Activated effector memory CD4-positive, alpha-beta T cell treated with Interleukin-2 at 50 U/mL for 16 hours (primary cell): ENCODE measurements at places on chromosomes 12 and 14.

DNA sequence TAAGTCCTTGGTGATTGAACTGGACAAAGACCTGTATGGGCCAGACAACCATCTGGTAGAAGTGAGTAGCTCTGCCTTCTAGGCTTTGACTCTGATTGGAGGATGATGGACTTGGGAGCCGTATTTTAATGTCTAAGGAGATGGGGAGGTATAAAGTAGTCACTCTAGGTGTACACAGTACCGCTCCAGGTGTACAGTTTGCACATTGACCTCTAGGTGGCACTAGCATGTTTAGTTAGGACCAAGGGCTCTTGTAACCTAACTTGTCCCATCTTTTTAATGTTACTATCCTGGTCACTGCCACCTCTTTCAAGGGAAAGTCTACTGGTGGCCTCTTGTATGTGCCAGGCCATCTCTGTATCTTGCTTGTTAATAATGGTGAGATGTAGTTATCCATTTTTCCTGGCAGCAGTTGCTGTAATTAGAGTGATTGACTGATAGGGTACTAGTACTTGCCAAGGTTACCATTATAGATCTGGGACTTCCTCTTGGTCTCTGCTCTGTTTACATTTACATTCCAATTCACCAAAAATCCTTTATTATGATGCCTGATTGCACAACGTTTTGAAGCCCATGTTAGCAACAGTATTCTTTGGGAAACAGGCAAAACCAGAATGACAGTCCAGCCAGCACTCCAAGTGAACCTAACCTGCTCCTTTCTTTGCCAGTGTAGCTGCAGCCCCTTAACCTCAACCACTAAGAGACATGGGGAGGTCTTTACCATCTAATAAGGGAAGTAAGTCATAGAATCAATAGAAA lies 3.6 kb downstream of the SMARCD1 start:
- peak; percentile 21 for DNase-seq

GRCh38 chr12:26276709-26277108 lies 81.3 kb downstream of the SSPN start:
- DNase-seq = no peak

GRCh38 chr14:36659010-36659821 lies 2.4 kb upstream of the PAX9 start:
- no peak for DNase-seq

DNA sequence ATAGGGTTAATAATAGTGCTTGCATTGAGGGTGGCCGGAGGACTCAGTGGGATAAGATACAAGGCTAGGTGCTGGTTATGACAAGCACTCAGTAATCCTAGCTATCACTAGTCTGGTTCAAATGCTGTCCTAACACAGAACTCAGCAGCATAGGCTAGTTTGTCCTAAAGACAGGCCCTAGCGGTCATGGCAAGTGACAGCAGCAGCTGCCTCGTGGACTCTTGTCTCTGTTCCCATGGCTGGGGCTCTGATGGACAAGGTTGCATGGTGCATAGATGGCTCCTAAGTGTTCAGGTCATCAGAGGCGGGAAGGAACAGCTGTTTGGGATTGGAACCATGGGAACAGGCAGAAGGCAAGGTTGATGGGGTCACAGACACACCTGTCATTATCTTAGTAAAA lies 42.4 kb upstream of the IGF1 start:
- DNase-seq = no peak

GRCh38 chr12:46841891-46842290 lies 16.1 kb upstream of the SLC38A4 start:
- no peak for DNase-seq

- no peak for DNase-seq
These were observed 313.3 kb downstream of the TMEM121 start for GRCh38 chr14:105839425-105840265.

DNA sequence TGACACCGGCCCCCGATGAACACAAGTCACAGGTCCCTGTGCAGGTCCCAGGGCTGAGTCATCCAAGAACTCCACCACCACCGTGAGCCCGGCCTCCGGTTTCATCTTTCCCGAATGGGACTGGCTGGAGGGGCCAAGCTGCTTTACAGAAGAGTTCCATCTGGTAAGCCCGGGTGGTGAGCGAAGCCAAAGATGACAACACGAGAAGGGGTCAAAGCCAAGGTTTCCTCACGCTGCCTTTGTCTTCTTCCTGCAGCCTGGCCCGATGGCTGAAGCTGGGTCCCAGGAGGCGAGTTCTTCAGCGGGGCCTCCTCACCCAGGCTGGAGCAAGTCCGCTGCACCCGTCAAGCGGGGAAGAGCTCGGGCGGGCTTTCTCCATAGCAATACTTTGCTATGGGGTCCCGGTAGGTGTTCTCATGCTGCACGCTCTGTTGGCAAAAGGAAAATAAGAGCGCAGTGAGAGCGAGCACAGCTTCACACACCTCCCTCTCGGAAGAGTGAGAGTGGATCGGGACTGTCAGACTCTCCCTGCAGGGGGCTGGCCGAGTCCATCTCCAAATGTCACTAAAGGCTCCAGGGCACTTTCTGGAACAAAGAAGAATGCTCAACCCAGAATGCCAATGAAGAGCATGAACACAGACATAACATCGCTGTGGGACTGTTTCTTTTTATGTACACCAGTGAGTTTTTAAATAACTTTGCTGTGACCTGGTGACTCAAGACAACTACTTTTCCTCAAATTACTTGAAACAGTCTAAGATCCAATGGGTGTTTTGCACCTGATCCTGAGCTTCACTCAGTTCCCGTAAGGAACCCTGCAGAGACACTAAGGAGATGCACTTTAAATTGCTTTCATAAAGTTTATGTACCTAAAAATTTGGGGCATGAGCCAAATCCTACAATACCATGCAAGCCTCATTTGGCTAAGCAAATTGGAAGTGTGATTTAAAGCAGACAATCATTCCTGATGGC lies 20.1 kb downstream of the SPRING1 start:
- DNase-seq = no peak

DNA sequence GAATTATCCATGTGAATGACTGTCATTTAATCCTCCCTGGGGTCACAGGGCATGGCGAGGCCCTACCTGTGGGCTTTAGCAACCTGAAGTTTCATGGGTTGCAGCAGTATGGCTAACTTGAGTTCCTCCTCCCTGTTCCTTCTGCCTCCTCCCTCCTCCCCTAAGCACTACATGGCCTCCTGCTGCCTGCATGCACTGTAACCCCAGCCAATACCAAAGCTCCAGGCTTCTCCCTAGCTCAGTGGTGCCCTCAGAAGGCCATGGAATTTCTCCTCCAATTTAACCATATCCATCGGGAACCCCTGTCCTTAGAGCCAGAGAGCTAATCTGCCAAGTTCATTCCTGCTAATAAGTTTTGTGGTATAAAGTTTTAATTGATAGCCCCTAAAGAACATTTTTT lies 95.1 kb downstream of the NT5DC3 start:
- DNase-seq = no peak

GRCh38 chr12:108403952-108404351 lies 64.8 kb upstream of the CMKLR1 start:
- no peak for DNase-seq

DNA sequence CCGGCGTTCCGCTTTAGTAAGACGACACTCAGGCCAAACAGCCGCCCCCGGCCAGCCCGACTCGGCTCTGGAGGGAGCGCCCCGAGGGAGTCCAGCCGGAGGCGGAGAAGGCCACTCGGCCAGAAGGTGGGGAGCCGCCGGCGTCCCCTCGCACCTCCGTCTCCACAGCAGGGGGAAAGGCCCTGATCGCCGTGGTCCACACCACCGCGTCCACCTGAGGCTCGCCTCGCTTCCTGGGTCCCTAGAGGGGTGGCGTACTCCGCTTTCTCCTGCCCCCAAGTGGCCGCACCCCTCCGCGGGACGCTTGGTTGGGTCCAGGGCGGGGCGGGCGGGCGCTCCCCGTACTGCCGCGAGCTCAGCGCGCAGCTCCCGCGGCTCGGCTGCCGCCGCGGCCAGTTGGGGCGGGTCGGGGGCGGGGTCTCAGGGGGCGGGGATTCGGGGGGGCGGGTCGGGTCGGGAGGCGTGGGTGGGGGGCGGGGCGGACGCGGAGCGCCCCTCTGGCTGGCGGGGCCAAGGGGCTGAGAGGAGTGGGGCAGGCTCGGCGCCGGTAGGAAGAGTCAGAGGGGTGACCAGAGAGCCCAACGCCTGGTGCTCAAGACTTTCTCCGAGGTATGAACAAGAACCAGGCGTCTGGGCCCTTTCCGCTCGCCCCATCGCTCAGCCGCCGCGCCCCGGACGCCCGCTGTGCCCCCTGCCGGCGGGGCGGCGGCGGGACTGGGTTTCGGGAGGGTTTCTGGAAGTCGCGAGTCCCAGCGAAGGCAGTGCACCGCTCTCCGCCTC lies at the start of gene FRMD6:
TSS of gene FRMD6 (plus strand) at position 523 of the 780 bp plus-strand sequence. CDS start 37,927 bp downstream, outside the sequence.
- DNase-seq = peak; percentile 78
